RCC 7860 (cell line): ENCODE measurements at places on chromosomes 2 and 18.
A peak's percentile ranks its signal among the peaks of the same experiment; 100 is the strongest.

GRCh38 chr18:48902023-48902855 lies 48.5 kb downstream of the SMAD7 start:
- DNase-seq, result peak; percentile 85

DNA sequence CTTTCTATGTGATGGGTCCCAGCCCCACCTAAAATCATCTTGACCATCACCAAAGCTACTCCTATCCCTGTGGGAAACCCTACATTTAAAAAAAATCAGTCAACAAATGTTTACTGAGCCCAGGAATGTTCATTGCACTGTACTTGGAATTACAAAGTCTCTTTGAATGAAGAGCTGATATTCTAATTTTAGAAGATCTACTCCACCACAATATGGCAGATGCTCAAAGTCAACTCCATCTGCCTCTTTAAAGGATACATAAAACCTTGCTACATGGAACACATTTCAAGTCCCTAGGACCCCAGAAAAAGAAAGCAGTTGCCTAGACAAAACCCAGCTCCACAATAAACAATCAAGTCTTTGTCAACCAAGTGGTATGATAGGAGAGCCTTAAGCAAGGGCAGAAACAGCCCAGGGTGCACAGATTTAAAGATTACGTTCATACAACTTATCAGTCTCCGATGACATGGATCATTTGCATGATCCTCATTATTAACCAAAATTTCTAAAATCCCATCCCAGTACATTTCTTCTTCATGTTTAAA lies 234.3 kb upstream of the ACVR2A start:
- no peak for DNase-seq

- DNase-seq, result no peak
Measured at GRCh38 chr2:52929412-52929811, 838.2 kb upstream of the CHAC2 start.

DNA sequence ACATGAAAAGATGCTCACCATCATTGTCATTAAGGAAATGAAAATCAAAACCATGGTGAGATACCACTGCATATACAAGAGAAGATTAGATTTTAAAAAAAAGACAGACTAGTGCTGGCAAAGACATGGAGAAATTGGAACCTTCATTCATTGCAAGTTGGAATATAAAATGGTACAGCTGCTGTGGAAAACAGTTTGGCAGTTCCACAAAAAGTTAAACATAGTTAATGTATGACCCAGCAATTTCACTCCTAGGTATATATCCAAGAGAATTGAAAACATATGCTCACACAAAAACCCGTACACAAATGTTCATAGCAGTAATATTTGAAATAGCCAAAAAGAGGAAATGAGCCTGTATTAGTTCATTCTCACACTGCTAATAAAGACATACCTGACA lies 33.7 kb upstream of the MBOAT2 start:
- no peak for DNase-seq

DNA sequence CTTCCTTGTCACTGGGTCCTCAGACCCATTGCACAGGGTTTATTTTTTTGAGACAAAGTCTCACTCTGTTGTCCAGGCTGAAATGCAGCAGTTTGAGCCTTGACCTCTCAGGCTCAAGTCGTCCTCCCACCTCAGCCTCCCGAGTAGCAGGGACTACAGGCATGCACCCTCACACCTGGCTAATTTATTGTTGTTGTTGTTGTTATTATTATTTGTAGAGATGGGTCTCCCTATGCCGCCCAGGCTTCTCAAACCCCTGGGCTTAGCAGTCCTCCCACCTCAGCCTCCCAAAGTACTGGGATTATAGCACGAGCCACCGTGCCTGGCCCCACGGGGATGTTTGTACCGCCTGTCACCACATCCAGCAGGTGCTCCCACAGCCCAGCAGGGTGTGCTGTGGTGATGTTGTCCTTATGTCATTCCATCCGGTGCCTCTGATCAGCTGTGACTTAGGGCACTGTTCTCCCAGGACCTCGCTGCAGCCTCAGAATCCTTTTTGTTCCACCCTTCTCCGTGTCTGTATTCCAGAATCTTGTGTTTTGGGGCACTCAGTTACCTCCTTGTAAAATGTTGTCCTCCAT lies 182.3 kb downstream of the INO80D start:
- DNase-seq, result peak; percentile 25
